ENCODE measurements at places on chromosomes 3 and 15. TPM values are rescaled to one million over a fixed set of nuclear protein-coding genes. Genes with fewer than 3 reads are reported as not detected.

GRCh38 chr3:4986175-4986781 is 7.0 kb downstream of the BHLHE40 start:
- H3K27ac ChIP-seq: peak overlapping the region; percentile 94
- H3K27me3 ChIP-seq: no peaks in the 10 kb centered on the region
- peak overlapping the region; percentile 45 for H3K4me3 ChIP-seq
- H3K36me3 ChIP-seq: no peaks in the 10 kb centered on the region
- DNase-seq: no peak

DNA sequence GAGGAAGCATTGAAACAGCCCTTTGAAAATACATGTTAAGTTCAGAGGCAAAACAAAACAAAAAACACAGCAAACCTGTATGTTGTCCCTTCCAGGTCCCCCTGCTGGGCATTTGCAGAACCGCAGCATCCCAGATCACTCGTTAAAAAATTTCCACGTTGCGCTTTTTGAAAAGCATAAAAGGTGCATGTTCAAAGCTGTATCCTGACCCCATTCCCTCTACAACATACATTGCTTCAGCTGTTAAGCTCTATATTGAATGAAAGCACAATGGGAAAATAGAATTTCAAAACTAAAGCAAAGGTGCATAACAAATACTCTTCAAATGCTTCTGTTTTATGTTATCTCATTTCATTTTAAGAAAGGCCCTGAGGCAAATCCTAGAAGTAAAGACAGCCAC is 328.3 kb downstream of the THSD4 start:
- H3K27me3 ChIP-seq: no peaks in the 10 kb centered on the region
- H3K36me3 ChIP-seq: no peaks in the 10 kb centered on the region
- H3K4me3 ChIP-seq: no peak overlapping the region
- no peak overlapping the region for H3K27ac ChIP-seq
- DNase-seq: peak; percentile 46
- H3K4me1 ChIP-seq: no peaks in the 10 kb centered on the region

GRCh38 chr3:170040418-170040817 is 2.6 kb downstream of the GPR160 start:
- no peak for DNase-seq
- H3K36me3 ChIP-seq: no peaks in the 10 kb centered on the region
- H3K27me3 ChIP-seq: no peaks in the 10 kb centered on the region
- no peak overlapping the region for H3K27ac ChIP-seq
- peaks cover 2% of the 10 kb centered on the region for H3K4me1 ChIP-seq

DNA sequence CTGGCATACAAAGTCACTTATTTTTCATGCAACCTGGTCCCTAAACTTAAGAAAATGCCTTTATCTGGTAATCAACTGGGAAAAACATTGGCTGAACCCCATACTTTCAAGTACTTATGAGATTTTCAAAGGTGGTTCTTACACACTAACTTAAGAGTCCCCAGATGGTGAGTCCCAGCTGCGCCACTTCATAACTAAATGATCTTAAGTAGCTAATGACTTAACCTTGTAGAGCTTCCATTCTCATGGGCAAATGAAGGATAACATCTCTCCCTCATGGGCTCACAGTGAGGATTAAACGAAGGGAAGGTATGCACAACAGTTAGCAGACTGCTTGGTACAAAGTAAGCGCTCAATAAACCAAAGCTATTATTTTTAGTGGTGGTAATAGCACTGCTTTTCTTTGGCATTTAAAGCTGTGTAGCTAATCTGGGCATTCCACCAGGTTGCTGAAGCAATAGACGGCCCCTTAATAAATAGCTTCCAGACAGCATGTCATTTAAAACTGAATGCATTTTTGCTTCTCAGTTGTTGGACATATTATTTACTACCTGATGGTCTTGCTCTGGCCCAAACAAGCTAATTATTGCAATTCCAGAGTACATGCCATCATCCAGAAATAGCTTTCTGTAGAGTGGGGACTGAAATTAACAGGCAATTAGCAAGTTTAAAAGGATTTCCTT is 55.4 kb downstream of the LIPC start:
- DNase-seq: no peak
- H3K27me3 ChIP-seq: no peaks in the 10 kb centered on the region
- no peak overlapping the region for H3K4me3 ChIP-seq
- H3K4me1 ChIP-seq: no peaks in the 10 kb centered on the region
- H3K36me3 ChIP-seq: no peaks in the 10 kb centered on the region

DNA sequence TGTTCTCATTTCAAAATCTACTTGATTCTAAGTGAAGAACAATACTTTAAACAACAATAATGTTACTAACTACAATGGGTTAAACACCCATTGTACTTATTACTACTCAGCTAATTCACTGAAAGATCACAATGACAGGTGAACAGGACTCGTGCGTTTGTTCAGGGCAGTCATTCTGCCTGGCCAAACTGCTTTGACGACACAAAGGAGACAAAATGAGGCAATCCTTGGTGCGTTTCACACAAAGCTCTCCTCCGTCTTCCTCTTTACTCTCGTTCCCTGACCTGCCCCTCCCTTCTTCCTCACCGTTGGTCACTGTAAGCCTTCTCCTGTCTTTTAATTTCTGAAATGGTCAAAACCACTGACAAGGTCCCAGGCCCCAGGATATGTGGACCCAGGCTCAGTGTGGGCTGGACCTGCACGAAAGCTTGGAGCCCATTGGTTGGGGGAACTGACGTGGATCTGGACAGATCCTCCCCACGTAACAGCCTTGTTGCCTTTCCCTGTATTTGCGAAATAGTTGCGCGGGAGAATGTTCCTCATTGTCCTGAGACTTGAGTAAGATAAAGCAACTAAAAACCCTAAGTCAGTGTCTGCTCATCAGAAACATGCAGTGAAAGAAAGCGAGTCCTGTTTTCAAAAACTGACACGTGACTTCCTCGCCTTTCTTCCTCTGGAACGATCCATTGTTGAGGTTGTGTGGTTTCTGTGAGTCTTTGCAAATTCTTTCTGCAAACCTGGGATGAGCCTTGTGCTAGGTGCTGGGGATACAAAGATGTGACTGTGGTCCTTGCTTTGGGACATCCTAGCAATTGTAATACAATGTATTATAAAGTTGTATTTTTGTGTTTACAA is 147.1 kb upstream of the RGMA start:
- no peak overlapping the region for H3K27ac ChIP-seq
- H3K36me3 ChIP-seq: no peaks in the 10 kb centered on the region
- DNase-seq: no peak
- no peaks in the 10 kb centered on the region for H3K27me3 ChIP-seq
- no peak overlapping the region for H3K4me3 ChIP-seq
- H3K4me1 ChIP-seq: no peaks in the 10 kb centered on the region

DNA sequence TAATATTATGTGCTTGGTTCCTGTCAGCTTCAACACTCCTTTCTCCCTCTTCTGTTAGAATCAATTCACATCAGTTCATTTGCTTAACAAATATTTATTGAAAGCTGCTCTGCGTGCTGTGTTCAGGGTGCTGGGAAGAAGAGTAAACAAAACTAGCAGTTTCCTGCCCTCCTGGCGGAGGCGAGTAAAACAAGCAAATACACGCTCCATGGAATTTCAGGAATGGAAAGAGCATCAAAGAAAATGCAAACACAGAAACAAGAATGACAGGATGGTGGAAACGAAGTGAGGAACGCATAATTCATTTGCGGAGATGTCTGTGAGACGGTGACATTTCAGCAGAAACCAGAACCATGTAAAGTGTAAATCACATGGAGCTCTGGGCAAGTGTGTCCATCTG is 49.4 kb upstream of the SPTSSB start:
- no peak for DNase-seq
- no peak overlapping the region for H3K27ac ChIP-seq
- H3K4me1 ChIP-seq: no peaks in the 10 kb centered on the region
- no peak overlapping the region for H3K4me3 ChIP-seq
- H3K27me3 ChIP-seq: no peaks in the 10 kb centered on the region

GRCh38 chr3:166388321-166388720 is 551.1 kb upstream of the BCHE start:
- no peak for DNase-seq
- H3K36me3 ChIP-seq: no peaks in the 10 kb centered on the region
- no peaks in the 10 kb centered on the region for H3K4me1 ChIP-seq
- no peak overlapping the region for H3K27ac ChIP-seq
- no peak overlapping the region for H3K4me3 ChIP-seq
- no peaks in the 10 kb centered on the region for H3K27me3 ChIP-seq

Gene WDR93
- total RNA-seq: 0.23 TPM

Gene SNTN
- total RNA-seq: 3.1 TPM

All from ovary (tissue), 10 donors.